ENCODE measurements at places on chromosomes 3 and 15.

DNA sequence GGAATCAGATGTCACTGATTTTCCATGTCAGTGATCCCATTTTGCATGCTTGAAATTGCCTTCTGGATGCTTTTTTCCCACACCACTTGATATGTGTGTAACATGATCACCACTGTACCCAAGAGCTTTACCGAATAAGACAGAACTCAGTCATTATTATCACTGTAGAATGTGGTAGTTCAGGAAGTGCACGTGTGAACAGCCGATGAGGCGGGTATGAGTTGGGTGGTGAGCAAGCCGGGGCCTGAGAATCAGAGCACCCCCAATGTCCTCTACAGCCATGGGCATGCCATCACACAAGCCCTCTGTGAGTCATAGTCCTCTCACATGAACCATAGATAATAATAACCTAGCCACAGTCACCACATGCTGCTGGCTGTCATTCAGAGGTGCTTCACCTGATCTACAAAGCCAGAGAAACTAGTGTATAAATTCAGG lies 470.8 kb downstream of the SOX2 start:
- DNase-seq: no peak

DNA sequence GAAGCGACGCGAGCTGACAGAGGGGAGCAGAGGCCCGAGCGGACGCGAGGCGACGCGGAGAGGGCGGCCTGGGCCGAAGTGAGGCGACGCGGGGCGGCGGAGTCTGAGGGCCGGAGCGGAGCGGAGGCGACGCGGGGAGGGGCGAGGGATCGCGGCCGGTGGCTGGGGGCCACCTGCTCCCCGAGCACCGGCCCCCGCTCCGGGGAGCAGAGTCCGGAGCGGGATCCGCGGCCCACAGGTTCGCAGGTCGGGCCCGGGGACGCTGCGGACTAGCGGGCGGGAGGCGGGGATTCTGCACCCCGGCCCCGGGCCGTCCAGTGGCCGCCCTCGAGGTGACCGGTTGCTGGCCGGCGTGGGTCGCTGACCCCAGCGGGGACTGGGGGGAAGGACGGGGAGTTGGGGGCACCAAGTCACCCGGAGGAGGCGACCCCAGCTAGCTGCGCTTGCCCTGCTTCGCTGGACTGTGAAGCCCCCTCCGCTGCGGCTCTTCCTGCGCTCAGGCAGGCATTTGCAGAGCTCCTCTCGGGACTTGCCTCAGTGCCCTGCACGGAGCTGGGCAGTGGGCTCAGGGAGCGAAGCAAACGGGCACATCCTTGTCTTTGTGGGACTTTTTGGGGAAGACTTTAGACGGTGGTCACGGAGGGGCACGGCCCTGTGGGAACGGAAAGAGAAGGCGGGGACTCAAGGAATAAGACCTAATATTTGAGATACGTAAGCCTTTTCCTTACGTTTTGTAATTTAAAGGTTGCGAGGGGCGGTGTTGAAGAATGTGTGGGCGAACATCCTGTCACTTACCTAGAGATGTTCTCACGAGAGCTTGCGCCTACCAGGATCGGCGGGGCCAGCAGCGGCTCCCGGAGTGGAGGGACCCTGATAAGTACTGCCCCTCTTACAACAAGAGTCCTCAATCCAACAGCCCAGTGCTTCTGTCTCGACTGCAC lies 566 bp downstream of the HMCES start:
- DNase-seq: peak; percentile 56

DNA sequence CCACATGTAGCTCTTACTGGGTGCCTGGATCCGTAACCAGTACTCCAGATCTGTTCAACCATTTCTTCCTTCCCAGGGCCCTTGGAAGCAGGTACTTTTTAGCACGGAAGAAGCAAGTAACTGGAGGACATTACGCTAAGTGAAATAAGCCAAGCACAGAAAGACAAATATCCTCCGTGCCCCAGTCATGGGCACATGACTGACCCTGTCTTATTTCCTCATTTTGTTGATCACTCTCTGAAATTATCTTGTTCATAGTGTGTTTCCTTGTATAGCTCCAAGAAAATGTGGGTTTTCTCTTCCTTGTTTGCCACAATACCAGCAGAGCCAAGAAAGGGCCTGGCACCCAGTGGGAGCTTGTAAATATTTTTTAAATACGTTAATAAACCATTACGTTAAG lies 32.2 kb upstream of the MTMR14 start:
- DNase-seq: no peak

GRCh38 chr3:73540969-73541740 lies 83.6 kb downstream of the PDZRN3 start:
- DNase-seq: no peak

GRCh38 chr3:11556851-11557644 lies 86.7 kb downstream of the VGLL4 start:
- DNase-seq: peak; percentile 86

GRCh38 chr3:130340766-130341165 lies 4.7 kb upstream of the COL6A5 start:
- DNase-seq: no peak

- peak; percentile 78 for DNase-seq
Observed at GRCh38 chr3:38003371-38003816, 12.8 kb downstream of the VILL start.

- no peak for DNase-seq
Observed at GRCh38 chr3:99923873-99924272, 106.2 kb downstream of the CMSS1 start.

- no peak for DNase-seq
Observed at GRCh38 chr3:99506-99905, 97.1 kb upstream of the CHL1 start.

- DNase-seq: no peak
Observed at GRCh38 chr3:197343656-197344408, 45.4 kb upstream of the DLG1 start.

DNA sequence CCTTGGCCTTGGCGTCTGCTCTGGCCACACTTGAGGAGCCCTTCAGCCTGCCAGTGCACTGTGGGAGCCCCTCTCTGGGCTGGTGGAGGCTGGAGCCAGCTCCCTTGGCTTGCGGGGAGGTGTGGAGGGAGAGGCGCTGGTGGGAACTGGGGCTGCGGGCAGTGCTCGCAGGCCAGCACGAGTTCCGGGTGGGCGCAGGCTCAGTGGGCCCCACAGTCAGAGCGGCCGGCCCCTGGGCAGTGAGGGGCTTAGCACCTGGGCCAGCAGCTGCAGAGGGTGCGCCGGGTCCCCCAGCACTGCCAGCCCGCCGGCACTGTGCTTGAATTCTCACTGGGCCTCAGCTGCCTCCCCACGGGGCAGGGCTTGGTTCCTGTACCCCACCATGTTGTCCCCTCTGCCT lies 68.7 kb upstream of the KCNAB1 start:
- no peak for DNase-seq

- no peak for DNase-seq
Observed at GRCh38 chr15:72423256-72423655, 25.2 kb downstream of the TMEM202 start.

- no peak for DNase-seq
Observed at GRCh38 chr3:163328680-163329079, 1749.6 kb downstream of the SI start.

GRCh38 chr15:97841558-97841957 lies 118.9 kb upstream of the ARRDC4 start:
- no peak for DNase-seq
